Islet precursor cell (in vitro differentiated cells): ENCODE measurements at places on chromosomes 1 and 21.

DNA sequence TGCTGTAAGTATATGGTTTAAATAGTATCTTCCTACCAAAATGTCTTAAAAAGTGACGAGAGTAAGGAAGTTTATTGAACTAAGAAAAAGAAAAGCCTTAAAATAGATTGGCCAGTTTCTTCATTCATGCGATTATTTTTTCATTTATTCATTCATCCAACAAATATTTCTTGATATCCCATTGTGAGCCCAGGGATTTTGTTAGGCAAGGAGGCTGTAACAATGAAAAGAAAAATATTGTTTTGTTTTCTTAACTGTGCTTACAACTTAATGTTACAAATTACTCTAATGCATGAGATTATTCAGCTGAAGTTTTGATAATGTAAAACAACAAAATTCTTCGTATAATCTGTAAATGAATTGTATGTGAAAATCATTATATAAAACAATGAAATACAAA, 882.0 kb downstream of the LTN1 start:
- no peak for DNase-seq

- no peak for DNase-seq
These were observed 108.6 kb downstream of the GDAP2 start for GRCh38 chr1:117820694-117821381.

- DNase-seq = no peak
These were observed 169.6 kb upstream of the LHX8 start for GRCh38 chr1:74964508-74965102.

- no peak for DNase-seq
These were observed 197.4 kb downstream of the HS2ST1 start for GRCh38 chr1:87111659-87112371.

GRCh38 chr1:18707696-18708257, 77.1 kb downstream of the PAX7 start:
- DNase-seq = no peak

DNA sequence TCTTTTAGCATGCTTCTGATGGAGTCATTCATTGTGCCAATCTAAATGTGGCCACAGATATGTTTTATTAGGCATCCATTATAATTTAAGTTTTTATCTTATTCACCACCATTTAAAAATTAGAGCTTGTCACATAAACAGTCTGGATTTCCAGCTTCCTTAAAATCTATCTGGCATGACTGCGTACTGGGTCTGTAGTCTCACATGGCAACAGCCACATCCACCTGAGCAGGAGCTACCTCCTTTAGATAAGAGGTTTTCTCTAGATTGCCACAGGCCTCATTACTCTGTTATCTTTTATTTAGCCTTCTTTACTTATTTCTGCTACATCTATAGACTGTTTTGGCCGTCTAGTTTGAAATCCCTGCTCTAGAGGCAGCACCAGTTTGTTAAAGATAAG, 29.1 kb downstream of the B3GALT2 start:
- DNase-seq = no peak

DNA sequence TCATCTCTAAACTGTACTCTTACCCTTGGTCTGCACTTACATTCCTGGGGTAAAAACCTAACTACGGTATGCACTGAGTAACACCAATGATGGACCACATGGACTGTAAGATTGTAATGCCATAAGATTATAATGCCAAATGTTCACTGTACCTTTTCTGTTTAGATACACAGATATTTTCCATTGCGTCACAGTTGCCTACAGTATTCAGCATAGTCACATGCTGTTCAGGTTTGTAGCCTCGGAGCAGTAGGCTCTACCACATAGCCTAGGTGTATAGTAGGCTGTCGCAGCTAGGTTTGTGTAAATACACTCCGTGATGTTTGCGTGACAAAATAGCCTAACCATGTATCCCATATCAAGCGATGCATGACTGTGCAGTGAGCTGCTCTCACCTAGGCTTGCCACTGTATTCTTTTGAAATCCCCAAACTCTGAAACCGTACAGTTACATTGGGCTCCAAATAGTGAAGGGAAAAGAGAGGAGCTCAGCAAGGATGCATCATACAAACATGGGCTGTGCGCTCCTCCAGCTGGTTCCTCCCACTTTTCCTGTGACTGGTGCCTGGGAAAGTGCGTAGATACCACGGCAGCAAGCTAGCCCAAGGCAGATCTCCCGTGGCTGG, 35.2 kb downstream of the CFAP57 start:
- no peak for DNase-seq

DNA sequence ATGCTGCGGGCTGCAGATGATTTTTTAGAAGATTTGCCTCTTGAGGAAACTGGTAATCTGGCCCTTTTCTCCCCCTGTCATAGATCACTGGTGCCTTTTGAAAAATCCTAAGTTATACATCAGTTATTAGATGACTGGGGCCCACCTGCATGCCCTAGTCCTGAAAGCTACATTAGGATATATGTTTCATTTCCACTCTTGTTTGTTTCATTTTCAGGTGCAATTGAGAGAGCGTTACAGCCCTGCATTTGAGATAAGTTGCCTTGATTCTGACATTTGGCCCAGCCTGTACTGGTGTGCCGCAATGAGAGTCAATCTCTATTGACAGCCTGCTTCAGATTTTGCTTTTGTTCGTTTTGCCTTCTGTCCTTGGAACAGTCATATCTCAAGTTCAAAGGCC, 8.1 kb upstream of the IFI44 start:
- no peak for DNase-seq

DNA sequence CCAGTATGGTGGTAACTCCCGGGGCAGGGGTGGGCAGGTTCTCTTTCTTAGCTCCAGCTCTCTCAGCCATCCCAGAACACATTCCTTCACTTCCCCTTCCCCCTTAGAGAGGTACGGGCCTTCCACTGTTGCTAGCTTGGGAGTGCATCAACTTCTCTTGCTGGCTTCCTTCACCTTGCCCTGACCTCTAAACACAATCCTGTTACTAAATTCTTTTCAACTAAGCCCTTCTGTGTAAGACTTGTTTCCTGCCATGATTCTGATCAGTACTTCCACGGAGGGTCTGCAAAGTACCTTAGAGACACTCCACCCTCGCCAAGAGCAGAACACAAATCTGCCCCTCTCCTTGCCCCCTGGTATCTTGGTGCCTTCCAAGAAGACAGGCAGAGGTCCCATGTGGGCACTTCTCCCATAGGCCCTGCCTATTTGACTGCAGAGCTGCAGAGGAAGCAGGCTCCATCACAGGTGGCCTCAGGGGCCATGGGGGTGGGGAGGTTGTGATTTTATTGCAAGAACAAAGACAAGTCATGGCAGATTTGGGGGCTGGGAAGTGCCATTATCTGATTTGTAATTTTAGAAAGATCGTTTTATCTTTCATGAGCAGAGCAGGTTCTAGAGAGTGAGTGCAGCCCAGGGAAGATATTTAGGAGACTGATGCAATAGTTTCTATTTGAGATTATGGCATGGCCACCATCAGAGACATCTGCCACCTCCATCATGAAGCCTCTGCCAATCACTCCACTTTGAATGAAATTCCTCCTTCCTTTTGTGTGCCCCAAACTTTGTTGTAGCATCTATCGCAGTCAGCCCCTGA, 182.5 kb upstream of the JUN start:
- no peak for DNase-seq

- DNase-seq = no peak
These were observed 390.7 kb upstream of the ZP4 start for GRCh38 chr1:238281418-238281817.

- DNase-seq = no peak
These were observed 18.8 kb upstream of the SRM start for GRCh38 chr1:11078631-11079030.

- no peak for DNase-seq
These were observed 590.8 kb upstream of the PRMT6 start for GRCh38 chr1:106465666-106466065.

DNA sequence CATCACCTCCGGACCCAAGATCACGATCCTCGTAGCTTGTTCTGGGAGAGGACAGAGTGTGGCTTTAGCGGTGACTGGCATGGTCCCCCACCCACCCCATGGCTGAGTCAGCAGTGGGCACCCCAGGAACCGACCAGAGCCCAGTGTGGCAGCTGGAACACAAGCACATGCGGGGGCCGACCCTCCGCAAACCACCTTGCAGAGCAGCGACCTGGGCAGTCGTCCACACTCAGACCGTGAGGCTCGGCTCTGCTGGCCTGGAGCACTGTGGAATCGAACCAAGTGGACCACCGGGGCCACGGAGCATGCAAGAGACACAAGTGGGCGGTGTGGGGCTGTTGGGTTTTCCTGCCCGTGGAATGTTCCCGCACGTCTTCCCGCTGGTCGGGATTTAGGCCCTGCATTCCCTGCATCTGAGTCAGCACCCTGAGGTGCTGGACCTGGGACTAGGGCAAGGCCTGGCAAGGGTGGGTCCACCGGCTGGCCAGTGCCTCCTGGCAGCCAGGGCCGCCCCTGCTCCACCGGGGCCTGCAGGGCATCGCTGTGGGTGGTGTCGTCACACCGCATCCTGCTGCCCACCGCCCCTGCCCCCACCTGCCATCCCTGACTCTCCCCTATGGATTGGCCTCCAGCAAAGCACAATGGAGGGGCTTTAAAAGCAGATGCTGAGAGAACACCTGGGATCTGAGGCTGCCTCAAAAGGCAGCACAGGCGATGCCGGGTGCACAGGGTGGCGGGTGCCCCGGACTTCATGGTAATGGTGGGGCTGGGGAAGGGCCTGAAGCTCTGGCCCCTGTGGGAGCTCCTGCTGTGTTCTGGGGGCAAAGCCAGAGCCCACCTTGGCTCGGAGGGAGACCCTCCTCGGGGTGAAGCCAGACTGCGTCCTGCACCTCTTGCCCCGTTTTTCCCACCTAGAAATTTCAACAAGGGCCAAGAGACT, 18.5 kb downstream of the MORN1 start:
- peak; percentile 78 for DNase-seq

GRCh38 chr1:56496821-56497772, 82.3 kb downstream of the PLPP3 start:
- DNase-seq = peak; percentile 28

DNA sequence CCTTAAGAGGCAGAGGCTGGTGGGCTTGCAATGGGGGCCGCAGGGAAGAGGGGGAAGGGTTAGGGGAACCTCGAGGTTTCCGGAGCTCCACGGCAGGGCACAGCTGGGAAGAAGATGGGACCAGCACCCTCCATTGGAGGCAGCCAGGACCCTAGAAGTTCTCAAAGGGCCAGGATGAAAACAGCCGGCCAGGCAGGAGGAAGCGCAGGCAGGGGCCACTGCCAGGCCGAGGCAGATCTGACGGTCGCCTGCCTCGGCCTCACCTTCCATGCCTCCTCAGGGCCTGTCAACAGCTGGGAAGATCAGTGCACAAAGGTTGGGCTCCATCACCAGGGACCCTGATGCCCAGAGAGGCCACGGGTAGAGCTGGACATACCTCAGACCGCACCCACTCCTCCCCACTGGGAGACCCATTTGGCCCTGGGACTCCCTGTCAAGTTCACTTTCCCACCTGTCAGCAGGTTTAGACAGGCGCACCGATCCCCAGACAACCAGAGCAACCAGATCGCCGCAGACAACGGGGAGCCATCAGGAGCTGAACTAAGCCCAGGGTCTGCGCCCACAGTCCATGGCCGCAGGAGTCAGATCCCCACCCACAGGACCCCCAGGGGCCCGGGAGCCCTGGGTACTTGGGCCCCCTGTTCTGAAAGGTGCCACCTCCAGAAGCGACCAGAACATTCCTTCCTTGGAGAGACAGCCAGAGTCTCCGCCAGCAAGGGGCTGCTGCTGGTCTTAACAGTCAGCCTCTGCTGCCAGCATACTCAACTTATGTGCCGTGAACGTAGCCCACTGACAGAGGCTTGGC, 2.2 kb downstream of the SLC19A1 start:
- peak; percentile 49 for DNase-seq

- DNase-seq = peak; percentile 88
These were observed 13.6 kb upstream of the GPR137B start for GRCh38 chr1:236128646-236129178.

DNA sequence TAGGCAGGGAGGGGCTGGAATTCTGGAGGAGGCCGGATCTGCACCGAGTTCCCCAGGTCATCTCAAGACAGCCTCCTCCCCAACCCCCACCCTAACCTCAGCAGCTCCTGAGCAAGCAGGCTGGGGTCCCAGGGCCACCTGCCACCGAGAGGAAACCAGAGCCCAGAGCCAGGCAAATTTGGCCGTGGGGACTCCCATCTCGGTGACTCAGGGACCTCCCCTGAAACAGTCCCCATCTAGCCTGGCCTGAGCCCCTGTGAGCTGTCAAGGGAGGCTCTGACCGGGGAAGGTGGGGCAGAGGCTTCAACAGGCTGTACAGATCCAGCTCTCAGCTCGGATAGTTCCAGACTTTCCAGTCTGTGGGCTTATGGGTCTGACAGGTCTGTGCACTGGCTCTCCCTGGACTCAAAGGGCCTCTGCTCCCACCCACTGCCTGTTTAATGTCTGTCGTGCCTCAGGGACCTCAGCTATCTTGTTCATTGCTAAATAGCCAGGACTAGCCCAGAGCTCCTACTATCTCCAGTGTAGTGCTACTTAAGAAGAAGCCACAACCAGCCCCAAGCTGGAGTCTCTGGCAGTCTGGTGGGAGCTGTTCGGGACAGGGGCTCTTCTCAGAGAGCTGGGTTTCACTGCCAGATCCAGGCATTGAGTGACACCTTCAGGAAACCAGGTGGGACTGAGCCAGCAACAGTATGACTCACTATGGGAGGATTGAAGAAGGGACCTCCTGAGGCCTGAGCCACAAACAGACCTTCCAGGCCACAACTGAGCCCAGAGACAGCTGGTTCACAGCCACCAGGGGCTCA, 25.6 kb downstream of the MATN1 start:
- DNase-seq = peak; percentile 91

- DNase-seq = no peak
These were observed 29.9 kb upstream of the ACTL8 start for GRCh38 chr1:17725084-17725719.

DNA sequence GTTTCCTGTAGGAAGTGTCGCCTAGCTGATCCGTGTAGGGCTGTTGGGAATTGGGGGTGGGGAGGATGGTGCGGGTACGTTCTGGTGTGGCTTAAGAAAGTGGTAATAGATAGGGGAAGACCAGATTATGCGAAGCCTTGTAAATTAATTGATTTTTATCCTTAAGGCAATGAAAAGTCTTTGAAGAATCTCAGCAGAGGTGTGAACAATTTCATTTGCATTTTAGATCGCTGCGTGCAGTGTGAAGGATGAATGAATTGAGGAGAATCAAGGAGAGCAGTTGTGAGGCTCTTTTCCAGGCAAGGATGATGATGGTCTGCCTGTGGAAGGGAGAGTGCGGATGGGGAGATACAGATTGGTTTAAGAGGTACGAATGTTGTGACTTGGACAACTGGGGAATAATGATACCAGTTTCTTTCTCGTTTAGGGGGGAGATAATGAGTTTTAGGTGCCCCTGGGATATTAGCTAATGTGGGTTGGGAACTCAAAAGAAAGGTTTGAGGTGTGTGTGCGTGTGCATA, 813 bp upstream of the DEDD start:
- DNase-seq = no peak

- no peak for DNase-seq
These were observed 31.9 kb downstream of the CAPN9 start for GRCh38 chr1:230778916-230779590.

- peak; percentile 39 for DNase-seq
These were observed 524.2 kb downstream of the KIF26B start for GRCh38 chr1:245678860-245679411.

DNA sequence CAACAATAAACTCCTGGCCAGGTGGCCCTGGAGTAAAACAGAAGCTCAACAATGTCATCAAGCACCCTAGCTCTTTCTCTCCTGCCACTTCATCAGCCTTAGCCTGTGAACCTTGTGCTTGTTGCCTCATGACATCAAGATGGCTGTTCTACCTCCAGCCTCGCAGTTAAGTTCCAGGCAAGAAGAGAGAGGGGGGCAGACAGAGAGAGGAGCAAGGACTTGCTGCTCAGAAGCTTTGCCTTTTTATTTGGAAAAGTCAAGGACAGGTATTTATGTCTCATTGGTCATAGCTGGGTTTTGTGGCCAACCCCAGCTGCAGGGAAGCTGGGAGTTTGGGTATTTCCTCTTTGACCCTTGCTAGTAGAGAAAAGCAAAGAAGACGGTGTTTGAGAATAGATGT, 60.3 kb upstream of the GADD45A start:
- no peak for DNase-seq
